ENCODE measurements at places on chromosomes 1 and 21.

- DNase-seq: no peak
Measured at GRCh38 chr1:42392967-42393848, 12.6 kb downstream of the RIMKLA start.

- DNase-seq: no peak
Measured at GRCh38 chr1:18309552-18310155, 171.1 kb upstream of the KLHDC7A start.

DNA sequence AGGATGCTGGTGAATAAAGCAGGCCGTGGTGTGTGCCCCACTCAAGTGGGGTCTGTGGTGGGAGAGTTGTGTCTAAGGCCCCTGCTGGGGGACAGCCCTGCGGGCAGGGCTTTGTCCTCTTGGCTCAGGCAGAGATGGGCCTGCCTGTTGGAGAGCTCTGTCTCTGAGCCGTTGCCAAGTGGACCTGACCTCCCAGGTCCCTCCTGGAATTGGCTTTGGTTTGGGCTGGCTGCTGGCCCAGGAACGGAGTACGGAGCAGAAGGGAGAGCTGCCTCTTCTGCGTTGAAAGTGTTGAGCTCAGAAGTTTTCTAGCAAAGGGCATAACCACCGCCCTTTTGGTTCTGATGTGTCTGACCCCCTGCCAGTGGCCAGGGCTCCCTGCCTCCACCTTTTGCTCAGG lies 153.9 kb downstream of the PEX14 start:
- DNase-seq: no peak

- DNase-seq: no peak
Measured at GRCh38 chr1:3541936-3542335, 69.4 kb downstream of the MEGF6 start.

DNA sequence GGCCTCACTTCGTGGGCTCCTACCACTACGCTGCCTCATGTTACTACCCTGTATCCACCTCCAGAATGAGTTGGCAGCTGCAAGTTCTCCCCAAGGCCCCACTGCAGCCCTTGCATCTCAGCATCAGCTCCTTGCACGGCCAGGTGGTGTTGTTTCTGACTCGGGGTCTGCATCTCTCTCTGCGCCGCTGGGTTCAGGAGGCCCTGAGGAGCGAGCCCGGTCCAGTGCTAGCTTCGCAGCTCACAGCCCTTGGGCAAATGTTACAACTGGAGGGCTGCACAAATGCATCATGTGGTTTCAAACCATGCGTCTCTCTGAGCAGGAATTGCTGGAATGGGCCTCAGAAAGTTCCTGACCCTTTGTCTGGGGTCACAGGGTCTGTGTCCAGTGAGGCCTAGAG lies 3.2 kb upstream of the CLDN14 start:
- DNase-seq: no peak

Measured in amygdala (tissue), 56 donors.